ENCODE measurements at places on chromosomes 2 and 18.

DNA sequence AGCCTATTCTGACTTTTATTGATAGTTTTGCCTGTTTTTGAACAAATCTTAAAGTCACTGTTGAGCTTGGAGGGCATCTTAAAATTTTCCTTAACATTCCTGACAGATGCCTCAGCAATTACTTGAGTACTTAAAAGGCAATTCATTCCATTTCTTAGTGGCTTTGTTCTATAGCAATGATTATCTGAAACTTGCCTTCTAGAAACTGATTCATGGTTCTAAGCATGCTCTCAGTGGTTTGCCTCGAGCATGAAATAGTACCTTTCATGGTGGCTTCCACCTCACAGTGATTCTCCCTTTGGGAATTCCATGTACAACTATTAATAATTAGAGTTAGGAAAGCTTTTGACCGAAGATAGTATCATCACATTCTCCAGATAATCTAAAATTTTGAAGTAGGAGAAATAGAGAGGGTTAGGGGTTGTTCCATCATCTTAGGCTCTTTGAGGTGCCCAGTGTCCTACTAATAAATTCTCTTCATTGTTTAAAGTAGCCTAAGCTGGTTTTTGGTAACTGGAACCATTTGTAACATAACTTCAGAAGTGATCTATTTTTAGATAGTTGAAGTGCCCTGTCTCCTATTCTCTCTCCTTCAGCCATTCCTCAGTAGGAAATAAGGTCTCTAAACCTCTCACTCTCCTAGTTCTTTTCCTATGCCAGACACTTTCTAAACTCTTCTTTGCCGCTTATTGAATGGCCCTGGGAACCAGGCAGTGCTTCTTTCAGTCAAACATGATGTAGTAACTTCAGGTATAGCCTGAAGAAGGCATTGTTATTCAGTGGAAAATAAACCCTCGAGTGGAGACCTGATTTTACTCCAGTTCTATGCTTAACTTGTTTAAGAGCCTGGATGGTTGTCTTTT, 156.1 kb downstream of the HAUS1 start:
- no peak for DNase-seq

GRCh38 chr18:22670914-22671313, 253.2 kb upstream of the CTAGE1 start:
- no peak for DNase-seq

GRCh38 chr2:10597956-10598355, 91.8 kb downstream of the NOL10 start:
- no peak for DNase-seq

GRCh38 chr18:14074187-14074586, 58.0 kb downstream of the ZNF519 start:
- DNase-seq: no peak

DNA sequence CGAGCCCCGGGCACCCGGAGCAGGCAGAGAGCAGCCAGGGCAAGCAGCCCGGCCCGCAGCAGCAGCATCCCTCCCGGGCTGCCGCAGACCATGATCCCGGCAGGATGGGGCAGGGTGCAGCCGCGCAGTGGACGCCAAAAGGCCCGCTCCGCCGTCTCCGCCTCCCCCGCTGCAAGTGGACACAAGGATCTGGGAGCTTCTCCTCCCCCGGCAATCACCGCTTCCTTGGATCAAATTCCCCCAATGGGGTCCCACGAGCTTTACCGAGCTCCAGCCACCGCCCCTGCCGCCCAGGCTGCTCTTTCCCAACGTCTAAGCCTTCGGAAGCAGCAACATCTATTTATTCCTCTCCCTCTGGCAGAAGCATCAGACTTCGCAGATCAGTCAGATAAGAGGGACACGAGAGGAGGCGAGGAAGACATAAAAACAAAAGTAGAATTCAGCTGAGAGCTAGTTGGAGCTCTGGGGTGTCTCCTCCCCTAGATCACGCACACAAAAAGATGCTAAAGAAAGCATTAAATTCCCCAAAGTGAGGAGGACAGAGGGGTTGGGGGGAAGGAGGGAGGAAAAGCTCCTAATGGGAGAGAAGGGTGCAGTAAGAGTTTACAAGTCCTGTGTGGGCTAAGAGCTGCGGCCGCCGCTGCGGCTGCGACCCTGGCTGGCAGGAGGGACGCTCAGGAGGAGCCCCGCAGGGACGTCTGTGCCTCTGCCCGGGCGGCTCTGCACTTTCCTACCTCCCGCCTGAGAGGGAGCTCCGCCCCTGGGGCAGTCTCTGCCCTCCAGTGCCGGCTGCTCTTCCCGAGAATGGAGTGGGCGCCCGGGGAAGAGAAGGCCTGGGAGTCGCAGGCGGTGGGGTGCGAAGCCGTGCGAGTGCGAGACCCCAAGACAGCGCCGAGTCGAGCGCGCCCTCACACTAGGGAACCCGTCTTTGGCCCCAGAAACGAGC, at the start of gene FRZB:
Gene FRZB, minus strand, starts transcription at position 177 of the 946 bp plus-strand sequence. Its CDS starts 85 bp downstream, at position 92.
- DNase-seq: no peak

Measured in activated T-helper 1 cell treated with Interleukin-2 at 50 U/mL for 16 hours (primary cell).